ENCODE measurements at places on chromosomes 2 and 18.

GRCh38 chr2:175871331-175872004, 130.6 kb downstream of the LNPK start:
- DNase-seq: no peak

DNA sequence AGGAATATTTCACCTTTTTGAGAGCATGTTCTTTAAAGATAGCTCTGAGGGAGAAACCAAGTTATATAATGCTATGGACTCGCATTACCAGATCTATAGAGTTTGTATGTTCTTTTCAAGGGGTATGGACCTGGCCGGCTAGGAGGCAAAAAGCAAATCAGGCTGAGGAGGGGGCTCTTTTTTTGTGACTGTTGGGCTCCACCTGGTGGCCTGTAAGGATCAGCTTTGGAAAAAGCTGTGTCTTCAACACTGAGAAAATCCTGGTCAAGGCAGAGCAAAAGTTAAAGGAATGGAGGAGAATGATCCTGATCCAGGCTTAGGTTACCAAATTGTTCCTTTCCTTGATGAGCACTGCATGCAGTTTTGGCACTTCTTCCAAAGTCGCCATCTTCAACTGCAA, 180.5 kb downstream of the DIS3L2 start:
- DNase-seq: no peak

DNA sequence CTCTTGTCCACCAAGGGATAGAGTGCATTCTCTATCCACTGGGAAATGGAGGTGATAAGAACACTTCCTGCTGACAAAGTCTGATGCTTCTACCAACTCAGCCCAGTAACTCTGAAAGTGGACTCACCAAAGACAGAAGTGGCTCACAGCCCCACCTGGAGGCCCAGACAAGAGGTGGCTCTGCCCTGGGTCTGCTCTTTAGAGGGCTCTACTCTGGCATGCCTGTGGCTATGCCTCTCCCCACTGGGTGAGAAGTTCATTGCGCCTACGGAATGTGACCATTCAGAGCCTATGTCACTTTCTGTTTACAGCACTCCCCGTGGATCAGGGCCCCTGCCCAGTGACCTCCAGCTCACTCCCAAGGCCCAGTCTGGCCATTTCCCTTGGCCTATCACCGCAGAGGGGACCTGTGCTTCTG, 13.5 kb upstream of the XDH start:
- no peak for DNase-seq

- DNase-seq: no peak
Measured at GRCh38 chr2:224915136-224915535, 127.1 kb downstream of the DOCK10 start.

DNA sequence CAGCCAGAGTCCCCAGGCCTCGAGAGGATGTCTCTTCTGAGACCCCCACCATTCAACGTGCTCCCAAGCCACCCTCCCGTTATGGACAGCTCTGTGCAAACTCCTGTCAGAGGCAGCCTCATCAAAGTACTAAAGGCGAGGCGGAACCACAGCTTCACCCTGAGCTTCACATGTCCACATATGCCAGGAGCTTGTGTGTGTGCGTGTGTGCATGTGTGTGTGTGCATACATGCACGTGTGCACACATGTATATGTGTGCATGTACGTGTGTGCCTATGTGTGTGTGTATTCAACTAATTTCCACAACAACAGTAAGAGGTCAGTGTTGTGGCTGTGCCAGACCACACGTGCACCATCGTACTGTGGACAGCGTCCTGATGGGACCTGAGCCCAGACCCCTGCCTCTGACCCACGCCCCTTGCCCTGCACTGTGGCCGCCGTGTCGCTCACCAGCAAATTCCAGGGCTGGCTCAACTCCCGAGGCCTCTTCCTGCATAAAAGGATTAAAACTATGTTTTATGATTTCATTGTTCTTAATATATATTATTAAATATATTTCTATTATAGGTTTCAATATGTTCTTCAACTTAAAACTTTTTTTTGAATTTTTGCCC, 444.8 kb downstream of the EIPR1 start:
- DNase-seq: no peak

DNA sequence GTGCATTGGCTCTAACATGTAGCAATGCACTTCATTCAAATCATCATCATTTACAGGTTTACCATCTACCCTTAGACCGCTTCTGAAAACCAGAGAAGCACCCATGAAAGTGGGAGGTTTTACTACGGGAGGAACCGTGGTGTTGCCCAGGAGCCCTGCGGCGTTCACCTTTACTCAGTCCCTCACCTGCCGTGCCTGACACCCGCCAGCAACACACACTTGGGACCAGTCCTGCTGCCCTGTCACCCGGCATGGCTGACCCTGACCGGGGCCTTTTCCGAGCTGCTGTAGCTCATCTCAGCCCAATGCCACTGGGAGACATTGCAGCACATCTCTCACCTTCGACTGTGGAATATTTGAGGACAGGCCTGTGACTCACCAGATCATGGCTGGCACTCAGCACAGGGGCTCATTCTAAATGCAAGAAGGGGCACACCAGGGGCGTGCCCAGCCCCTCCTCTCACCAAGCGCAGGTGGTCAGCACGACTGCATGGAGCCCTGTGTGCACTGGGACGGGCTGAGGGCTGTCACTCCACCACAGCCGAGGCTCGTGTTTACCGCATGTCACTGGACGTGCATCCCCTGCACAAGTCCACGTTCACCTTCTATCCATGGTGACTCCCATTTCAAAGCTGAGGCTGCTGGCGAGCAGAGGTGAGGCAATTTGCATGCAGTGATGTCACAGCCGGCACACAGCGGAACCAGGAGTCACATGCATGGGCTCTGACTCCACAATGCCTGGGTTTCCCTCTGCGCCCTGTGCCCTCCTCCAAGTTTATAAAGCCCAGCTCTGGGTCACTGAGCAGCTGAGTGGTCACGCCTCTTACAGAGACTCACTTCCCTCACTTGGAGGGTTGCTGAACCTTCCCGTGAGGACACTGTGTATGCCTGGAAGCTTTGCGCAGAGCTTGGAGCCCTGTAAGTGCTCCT, 76.7 kb upstream of the SNTG2 start:
- DNase-seq: no peak

- DNase-seq: no peak
Measured at GRCh38 chr2:128716299-128716721, 397.6 kb upstream of the HS6ST1 start.
